Fibroblast of skin of left biceps (primary cell): ENCODE measurements at places on chromosomes 11 and 22.

- DNase-seq, result no peak
These were observed 44.6 kb downstream of the COPB1 start for GRCh38 chr11:14454861-14455632.

- DNase-seq, result no peak
These were observed 117.9 kb downstream of the KCNQ1OT1 start for GRCh38 chr11:2581931-2582350.

- no peak for DNase-seq
These were observed 27.4 kb upstream of the MALAT1 start for GRCh38 chr11:65471447-65471891.

DNA sequence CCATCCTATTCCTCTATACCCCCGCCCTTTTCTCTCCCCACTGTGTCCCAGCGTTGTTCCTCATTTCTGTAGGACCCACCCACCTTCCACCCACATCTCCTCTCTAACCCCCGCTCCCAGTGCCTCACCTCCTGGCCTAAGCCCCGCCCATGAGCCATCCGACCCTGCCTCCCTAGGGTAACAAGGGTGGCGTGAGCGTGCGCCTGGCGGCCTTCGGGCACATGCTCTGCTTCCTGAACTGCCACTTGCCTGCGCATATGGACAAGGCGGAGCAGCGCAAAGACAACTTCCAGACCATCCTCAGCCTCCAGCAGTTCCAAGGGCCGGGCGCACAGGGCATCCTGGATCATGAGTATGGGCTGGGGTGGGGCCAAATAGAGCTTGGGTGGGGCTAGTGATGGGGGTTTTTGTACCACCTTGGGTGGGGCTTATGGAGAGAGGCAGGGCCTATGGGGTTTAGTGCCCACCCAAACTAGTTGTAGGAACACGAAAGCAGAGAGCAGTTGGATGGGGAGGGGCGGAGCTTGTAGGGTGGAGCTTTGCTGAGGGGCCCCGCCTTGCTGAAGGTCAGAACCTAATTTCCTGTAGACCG lies 4.5 kb downstream of the INPP5J start:
- no peak for DNase-seq

DNA sequence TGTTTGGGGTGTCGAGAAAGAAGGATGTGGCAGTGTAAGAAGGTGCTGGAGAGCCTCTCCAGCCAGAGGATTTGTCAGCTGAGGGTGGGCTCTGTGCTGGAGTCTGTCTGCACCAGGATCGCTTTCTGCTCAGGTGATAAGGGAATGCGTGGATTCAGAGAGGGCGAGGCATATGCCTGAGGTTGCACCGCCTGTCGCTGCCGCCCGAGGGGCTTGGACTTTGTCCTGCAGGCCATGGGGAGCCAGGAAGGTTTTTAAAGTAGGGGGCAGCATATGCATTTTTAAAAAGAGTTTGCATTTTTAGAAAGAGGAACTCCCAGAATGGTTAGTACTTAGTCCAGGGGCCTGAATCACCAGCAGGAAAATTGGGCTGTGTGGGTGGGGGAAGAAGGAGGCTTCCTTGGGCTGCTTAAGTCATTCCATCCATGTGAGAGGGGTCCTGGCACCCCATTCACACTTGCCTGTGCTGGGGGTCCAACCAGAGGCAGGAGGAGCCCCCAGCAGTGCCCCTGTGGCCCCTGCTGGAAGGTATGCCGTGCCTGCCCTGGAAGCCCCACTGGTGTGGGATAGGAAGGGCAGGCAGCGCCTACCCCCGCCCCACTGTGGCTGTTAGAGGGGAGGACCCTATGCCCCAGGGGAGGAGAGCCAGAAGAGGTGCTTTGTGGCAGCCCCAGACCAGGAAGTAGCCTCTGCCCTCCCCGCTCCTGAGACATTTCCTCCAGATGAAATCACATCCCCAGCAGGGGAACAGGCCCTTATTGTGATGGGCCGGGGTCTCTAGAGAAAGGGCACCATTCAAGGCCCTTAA lies 35.8 kb upstream of the MYRF start:
- DNase-seq, result no peak

- no peak for DNase-seq
These were observed 27.4 kb upstream of the SEPTIN5 start for GRCh38 chr22:19686946-19687345.

DNA sequence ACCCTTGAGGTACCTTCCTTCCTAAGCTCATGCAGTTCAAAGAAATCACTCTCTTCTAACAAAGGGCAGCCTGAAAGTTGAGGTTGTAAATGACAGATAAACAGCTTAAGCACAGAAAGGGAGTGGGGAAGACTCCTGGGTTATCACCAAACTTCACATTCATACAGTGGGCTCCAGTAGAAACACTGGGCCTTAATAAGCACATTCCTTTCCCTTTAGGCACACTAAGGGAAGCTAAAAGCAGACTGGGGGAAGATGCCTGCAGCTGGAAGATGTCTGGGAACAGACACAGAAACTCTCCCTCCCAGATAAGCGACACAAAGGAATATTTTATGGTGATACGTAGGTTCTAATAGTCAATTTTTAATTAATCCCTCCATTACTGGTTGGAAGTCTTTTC lies 350.3 kb upstream of the MPPED2 start:
- no peak for DNase-seq

DNA sequence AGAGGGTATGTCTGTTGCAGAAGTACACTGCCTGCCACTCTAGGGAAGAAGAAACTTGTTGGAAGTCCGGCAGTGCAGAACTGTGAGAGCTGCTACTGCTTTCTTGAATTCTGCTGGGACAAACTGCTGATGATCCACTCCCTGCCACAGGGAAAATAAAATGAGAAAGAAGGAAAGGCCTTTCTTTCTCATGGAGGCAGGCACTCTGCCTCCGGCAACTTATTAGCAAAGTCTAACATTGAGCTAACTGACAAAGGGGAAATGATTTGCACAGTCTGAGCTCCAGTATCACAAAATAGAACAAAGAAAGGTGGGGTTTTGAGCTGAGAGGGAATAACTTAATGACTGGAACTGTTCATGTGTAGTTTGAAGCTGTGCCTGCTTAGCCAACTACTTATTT lies 134.6 kb downstream of the AASDHPPT start:
- no peak for DNase-seq

GRCh38 chr11:79313530-79313913 lies 127.3 kb downstream of the TENM4 start:
- DNase-seq, result no peak

DNA sequence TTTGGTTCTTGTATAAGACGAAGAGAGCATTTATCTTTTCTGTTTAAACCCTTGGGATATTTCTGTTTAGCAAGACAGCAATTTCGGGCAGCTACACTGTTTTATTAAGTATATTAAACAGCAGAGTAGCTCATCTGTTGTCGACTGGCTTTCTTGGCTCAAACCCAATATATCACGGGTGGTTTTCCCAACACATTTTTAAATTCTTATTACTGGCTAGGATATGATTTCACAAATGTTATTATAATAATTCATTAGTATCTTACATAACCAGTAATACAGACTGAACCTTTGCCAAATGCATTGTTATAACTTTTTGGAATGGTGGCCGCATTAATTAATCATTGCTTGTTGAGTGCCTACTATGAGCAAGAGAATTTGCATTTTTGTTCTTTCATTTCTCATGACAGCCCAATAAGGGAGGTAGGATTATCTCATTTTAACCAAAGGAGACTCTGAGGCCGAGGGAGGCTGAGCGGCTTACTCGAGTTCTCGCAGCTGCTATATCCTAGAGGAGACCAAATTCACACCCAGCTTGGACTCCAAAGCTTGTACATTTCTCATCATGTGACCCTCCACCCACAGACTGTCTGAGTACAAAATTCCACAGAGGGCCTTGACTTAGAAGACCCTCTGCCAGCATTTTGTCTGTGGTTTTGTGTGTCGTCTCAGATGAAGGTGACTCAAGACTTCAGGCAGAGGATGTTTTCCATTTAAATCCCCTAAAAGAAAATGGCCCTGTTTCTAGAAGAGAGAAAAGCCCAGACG lies 304.9 kb downstream of the NTM start:
- peak; percentile 42 for DNase-seq

DNA sequence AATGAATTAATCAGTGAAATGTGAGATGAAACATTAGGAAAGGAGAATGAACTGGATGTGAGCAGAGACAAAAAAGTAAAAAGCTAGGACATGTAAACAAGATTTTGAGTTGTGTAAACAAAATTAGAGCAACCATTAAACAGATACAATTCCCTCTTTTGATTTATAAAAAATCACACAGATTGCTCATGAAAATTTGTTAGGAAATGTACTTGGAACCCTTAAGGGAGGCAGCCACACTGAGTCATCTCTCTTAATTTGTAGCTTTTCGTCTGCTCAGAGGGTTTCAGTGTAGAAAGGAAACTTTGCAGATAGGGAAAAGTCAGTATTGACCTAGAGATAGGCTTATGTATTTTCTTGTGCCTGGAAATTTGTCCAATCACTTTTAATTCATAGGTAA lies 49.6 kb upstream of the ME3 start:
- no peak for DNase-seq

DNA sequence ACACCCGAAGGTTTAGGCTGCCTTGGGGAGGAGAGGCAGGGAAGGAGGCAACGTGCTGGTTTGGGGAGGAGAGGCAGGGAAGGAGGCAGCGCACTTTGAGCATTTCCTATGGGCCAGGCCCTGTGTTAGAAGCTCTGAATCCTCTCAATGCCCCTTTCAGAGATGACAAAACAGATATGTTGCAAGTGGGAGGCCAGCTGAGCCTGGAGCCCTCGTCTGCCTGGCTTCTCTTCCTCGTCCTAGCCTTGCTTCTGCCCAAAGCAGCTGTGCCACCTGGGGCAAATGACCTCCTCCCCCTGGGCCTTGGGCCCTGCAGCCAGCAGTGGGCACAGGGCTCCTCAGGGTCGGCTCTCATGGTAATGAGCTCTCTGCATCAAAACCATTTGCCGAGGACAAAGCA lies 15.3 kb upstream of the LRRC32 start:
- no peak for DNase-seq

GRCh38 chr11:91396236-91397133 lies 828.1 kb upstream of the FAT3 start:
- DNase-seq, result peak; percentile 13

DNA sequence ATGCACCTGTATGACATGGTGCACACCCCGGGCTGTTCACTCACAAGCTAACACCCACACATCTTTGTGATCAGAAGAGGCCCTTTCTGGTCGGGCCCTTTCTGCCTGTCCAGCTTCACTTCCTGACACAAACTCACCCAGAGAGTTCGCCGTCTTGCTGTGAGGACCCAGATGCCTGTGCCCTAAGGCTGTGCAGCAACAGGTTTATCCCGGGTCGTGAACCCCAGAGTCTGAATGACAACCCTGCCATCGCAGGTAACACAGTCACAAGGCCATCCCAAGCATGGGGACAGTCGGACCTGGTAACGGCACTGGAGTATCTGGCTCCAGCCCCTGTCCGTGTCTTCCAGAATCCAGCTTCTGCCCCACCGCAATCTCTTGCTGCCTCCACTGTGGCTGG lies 235.1 kb downstream of the BUD13 start:
- no peak for DNase-seq

GRCh38 chr11:3916962-3917361 lies 61.5 kb downstream of the STIM1 start:
- no peak for DNase-seq

GRCh38 chr11:113529606-113530005 lies 54.4 kb upstream of the DRD2 start:
- DNase-seq, result no peak

- DNase-seq, result no peak
These were observed 74.9 kb upstream of the NARS2 start for GRCh38 chr11:78649361-78650215.

- no peak for DNase-seq
These were observed 8.9 kb downstream of the FIBIN start for GRCh38 chr11:27002838-27003237.

GRCh38 chr11:11372461-11372860 lies 19.4 kb upstream of the CSNK2A3 start:
- no peak for DNase-seq

DNA sequence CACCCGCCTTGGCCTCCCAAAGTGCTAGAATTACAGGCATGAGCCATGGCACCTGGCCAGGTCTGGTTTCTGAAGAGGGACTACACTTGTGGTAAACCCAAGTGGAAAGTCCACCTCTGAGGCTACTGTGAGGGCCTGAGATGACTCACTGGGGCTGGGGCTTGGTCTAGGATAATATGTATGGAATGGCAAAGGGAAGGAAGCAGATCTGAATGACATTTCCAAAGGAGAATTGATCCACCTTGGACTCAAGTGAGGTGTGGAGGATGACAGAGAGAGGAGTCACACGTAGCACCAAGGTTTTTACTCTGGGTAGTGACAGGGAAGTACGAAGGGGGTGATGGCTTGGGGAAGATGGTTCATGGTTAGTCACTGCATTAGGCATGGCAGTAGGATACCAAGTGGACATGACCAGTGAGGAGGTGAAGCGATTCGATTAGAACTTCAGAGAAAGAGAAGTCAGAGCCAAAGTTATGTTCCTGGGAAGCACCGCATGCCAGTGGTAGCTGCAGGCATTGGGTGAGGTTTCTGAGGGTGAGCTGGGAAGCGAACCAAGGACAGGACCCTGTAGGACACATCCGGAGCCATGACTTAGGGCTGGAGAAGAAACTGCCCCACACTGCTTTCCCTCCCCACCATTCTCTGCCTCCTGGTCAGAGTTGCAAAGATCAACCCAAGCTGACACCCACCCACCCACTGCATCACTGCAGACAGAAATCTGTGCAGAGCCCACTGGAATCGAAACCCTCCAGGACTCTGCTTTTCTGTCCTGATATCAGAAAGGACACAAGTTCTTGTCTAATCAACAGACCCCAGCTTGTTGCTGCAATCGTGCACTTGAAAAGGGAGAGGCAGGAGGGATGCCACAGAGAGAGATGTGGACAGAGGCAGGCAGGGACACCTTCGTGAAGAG lies 13.0 kb upstream of the BCL9L start:
- DNase-seq, result no peak

- no peak for DNase-seq
These were observed 1033.9 kb downstream of the TBC1D22A start for GRCh38 chr22:47796128-47796908.

GRCh38 chr22:19739911-19740449 lies 16.6 kb downstream of the GP1BB start:
- no peak for DNase-seq

DNA sequence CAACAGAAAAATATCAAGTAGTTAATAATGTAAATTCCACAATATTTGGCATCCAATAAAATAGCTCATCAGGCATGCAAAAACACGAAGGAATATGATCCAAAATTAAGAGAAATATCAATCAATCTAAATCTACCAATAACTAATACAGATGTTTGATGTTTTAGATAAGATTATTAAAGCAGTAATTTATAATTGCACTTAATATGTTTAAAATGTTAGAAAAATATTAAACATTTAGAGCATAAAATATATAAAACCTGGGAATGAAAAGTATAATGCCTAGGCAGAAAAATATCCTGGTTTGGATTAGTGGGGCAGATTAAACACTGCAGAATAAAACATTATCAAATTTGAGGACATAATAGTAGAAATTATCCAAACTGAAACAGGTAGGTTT lies 879.9 kb downstream of the FAM181B start:
- DNase-seq, result no peak

DNA sequence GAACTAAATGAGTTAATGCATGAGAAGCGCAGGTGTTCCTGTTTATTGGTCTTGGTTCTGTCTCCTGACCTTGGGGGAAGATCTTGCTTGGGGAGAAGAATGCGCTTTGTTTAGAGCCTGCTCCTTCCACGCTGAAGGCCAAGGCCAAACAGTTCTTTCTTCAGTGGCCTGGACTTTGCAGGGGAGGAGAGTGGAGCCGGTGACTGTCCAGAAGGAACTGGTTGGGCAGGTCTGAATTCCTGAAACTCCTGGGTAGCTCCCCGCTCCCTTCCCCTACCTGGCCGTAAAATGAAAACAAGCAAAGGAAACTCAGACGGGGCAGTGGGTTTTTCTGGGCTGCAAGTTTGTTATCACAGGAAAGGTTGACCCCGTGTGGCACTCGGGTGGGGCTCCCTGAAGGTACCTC lies 3.6 kb downstream of the ARHGAP8 start:
- DNase-seq, result no peak
